8988T (cell line): ENCODE measurements at places on chromosomes 11 and 22.

GRCh38 chr11:45343444-45343843 is 57.3 kb upstream of the SYT13 start:
- no peak for DNase-seq

- DNase-seq: no peak
These were observed 5.0 kb upstream of the MTFP1 start for GRCh38 chr22:30420347-30421125.

DNA sequence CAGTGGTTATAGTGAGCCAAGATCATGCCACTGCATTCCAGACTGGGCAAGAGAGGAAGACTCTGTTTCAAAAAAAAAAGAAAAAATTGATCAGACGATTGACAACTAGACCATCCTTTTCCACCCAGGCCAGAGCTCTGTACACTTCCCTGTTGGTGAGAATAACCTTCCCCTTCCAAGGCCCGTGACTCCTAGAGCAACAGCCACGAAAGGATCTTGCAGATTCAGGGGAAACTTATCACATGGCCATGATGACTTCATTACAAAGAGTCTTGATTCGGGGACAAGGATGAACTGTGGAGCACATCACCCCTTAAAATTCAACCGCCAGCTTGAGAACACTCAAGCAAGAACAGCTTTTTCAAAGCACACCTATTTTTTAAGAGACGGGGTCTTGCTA is 10.3 kb downstream of the CD5 start:
- DNase-seq: no peak

GRCh38 chr11:86034710-86035109 is 34.2 kb downstream of the PICALM start:
- no peak for DNase-seq

DNA sequence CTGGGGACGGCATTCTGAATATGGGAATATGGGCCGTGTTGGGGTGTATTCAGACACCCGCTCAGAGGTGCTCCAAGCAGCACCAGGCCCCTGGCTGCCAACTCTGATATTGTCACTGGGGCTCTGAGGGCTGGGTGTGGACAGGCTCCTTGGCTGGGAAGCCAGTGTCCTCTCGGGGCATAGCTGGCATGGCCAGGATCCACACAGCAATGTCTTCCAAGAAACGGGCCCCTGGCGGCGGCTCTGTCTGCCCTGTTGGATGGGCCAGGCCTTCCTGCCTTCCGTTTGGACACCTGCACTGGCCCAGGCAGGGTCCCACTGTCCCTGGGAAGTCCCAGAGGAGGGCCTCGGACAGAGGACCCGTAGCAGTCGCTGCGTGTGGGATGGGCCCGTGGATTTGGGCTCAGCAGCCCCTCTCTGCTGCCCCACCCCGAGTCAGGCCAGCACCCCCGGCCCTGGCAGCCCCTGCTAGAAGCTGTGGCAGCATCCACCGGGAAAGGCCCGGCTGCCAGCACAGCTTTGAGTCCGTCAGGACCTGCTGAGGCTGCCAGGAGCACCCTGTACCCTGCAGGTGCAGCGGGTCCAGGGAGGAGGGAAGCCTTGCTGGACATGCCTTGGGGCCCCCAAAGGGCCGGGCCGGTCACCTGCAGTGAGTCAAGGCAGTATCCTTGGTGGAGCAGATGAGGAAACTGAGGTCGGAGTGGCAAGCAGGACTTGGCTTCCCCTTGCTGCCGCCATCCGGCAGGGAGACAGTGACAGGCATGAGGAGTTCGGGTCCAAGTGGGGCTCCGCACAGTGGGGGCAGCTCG is 4.1 kb downstream of the PANX2 start:
- no peak for DNase-seq

GRCh38 chr11:76740772-76741171 is 42.4 kb upstream of the TSKU start:
- no peak for DNase-seq
